G401 (cell line): ENCODE measurements at places on chromosomes 13 and 19.

DNA sequence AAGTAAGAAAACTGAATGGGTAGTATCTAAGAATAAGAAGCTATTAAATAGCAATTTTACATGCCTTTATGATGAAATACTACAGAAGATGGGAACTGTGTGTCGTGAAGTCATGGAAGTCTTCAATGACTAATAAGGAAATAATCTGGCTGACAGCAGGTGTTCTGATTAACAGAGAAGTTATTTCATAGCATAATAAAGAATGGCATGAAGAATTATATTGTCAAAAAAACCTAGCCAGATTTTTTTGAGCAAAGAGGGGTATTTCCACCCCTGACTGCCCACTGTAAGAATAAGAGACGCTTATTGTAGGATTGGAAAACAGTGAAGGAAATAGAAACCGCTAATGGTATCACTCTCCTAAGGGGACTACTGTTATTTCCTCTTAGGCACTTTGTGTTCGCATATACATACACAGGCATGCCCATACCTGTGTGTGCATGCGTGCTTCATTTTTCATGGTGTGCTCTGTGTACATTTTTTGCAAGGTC lies 318.8 kb downstream of the SHISA2 start:
- DNase-seq: no peak

GRCh38 chr19:11769995-11770394 lies 3.2 kb downstream of the ZNF441 start:
- no peak for DNase-seq

- no peak for DNase-seq
Observed at GRCh38 chr13:98315466-98315865, 138.4 kb upstream of the RNF113B start.

GRCh38 chr13:45337803-45338202 lies 3.2 kb downstream of the TPT1 start:
- no peak for DNase-seq

- no peak for DNase-seq
Observed at GRCh38 chr19:51274049-51274770, 23.3 kb downstream of the SIGLECL1 start.

GRCh38 chr13:23609414-23609760 lies 39.2 kb downstream of the TNFRSF19 start:
- DNase-seq: no peak

- DNase-seq: no peak
Observed at GRCh38 chr19:41409288-41409687, 11.7 kb downstream of the BCKDHA start.

DNA sequence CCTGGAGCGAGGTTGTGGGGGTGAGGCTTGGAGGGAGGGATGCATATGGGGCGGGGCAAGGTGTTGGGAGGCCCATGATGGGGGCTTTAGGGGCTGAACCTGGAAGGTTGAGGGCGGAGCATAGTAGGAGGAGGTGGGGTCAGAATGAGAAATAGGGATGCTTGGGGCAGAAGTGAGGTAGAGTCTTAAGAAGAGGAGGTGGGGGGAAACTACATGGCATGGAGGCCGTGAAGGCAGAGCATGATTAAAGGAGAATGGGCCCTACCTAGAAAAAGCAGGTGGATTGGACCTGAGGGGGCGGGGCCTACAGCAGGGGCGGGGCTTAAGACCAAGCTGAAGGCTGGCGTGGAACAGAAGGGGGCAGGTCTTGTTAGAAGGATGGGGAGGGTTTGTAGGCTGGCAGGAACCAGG lies 799 bp downstream of the NR1H2 start:
- DNase-seq: peak; percentile 25

DNA sequence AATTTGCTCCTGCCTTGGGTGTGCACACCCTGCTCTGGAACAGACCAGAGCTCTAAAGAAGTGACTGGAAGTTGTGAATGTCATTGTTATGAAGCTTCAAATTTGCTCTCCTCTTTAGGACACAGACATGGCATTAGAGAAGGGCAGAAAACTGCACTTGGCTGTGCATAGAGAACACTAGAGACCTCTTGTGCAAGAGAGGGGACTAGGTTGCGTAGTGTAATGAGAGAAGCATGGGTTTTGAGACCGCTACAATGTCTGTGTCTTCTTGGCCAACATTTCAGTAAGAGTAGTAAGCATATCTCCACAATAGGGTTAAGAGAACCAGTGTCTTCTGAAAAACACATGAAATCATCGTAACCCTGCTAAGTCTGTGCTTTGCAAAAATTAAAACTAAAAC lies 423.3 kb downstream of the SPRY2 start:
- DNase-seq: no peak

GRCh38 chr13:110303644-110304043 lies 3.3 kb downstream of the COL4A1 start:
- DNase-seq: no peak

GRCh38 chr13:45899406-45899805 lies 47.9 kb upstream of the SIAH3 start:
- no peak for DNase-seq

DNA sequence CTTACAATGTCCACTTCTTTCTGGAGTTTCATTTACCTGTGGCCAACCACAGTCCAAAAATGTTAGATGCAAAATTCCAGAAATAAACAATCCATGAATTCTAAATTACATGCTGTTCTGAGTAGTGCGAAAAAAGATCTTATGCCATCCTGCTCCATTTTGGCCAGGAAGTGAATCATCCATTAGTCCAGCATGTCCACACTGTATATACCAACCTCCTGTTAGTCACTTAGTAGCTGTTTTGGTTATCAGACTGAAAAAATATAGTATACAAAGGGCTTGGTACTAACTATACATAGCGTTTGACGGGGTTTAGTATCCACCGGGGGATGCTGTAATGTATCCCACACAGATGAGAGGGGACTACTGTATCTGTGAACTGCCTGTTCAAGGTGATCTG lies 618.0 kb upstream of the ARGLU1 start:
- no peak for DNase-seq

DNA sequence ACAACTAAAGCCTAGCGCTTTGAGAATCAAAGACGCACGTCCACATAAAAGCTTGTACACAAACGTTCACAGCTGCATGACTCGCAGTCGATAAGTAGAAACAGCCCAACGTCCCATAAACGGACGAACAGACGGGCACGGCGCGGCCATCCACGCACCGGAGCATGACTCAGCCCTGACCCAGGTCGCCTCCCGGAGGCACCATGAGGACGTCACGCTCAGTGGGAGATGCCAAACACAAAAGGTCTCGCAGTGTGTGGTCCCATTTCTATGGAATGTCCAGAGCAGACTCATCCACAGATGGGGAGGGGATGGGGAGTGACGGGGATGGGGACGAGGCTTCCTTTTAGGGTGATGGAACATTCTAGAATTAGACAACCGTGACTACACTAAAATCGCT lies 9.4 kb downstream of the POLRMT start:
- no peak for DNase-seq

- no peak for DNase-seq
Observed at GRCh38 chr19:50861010-50861409, 6.3 kb downstream of the KLK3 start.

- DNase-seq: no peak
Observed at GRCh38 chr19:23699521-23699860, 12.5 kb upstream of the ZNF675 start.

GRCh38 chr13:60311527-60311926 lies 85.5 kb upstream of the TDRD3 start:
- DNase-seq: no peak

DNA sequence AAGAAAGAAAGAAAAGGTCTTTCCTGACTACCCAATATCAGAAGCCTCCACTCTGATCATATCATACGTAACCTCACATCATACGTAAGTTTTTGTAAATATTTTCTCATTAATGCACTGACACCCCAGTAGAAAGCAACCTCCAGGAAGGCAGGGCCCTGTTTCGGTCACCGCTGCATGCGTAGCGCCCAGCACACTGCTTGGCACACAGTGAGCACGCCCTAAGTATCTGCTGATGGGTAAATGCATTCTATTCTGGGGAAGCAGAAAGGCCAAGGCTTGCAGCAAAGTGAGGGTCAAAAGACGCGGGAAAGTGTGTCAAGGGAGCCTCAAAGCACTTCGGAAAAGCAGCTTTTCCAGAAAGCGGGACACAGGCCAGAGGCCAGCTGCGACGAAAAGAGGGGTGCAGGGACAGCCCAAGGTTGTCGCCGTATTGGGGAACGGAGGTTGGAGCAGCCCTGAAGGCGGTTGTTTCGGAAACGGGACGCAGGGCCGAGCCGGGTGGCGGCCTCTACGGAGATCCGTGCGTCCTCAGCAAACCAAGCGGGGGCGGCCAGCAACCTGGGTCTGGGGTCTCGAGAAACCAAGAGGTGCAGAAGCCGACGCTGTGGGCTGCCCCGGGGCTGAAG lies 463 bp downstream of the SUGP1 start:
- no peak for DNase-seq

DNA sequence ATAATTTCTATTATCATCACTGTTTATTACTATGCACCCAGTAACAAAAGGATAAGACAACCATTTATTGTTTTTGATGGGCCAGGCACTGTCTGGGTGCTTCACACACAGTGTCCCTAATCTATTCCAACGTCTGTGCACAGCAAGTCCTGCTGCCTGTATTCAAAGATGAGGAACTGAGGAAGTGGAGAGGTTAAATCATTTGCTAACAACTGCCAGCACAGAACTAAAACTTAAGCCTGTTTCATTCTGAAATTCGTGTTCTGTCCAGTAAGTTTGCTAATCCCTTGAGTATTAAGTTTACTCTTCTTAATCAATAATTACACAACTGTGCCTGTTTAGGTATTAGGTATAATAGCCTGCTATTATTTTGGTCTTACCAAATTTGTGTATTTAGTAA lies 41.9 kb downstream of the TEX26 start:
- no peak for DNase-seq

- no peak for DNase-seq
Observed at GRCh38 chr13:103676329-103676728, 610.1 kb upstream of the SLC10A2 start.

- DNase-seq: peak; percentile 29
Observed at GRCh38 chr19:43331435-43332010, 22.0 kb upstream of the CD177 start.

GRCh38 chr13:39035204-39035603 lies 2.7 kb downstream of the PROSER1 start:
- no peak for DNase-seq

GRCh38 chr19:1315470-1316166 lies 29.9 kb downstream of the EFNA2 start:
- DNase-seq: peak; percentile 72

DNA sequence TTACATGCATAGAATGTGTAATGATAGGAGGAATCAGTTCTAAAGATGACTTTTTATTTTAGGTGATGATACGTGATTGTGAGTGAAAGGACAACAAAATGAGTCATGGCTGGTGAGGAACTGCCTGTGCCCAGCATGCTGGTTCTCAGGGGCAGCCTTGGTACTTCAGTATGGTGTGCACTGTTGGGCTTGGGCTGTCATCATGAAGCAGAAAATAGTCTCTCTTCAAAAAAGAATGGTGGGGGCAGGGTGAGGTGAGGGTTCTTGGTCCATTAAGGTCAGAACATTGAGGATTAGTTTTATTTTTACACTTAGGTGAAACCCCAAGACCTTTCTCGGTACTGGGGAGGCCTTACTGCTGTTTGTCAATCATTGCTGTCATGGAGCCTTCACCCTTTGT lies 309.5 kb downstream of the MTUS2 start:
- no peak for DNase-seq

DNA sequence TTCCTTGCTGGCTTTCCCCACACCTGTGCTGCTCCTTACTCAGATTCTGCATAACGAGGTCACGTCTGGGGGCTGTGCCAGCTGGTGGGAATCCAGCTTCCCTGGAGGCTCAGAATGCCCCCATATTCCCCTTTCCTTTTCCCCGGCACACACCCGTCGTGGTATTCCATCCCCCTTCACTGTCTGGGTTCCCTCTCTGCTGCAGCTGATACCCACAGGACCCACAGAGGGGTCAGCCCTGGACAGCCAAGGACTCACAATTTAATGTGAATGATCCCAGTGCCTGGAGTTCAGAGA lies 4.2 kb upstream of the MYH14 start:
- DNase-seq: no peak

GRCh38 chr13:46142776-46143175 lies 37.9 kb upstream of the CPB2 start:
- no peak for DNase-seq

DNA sequence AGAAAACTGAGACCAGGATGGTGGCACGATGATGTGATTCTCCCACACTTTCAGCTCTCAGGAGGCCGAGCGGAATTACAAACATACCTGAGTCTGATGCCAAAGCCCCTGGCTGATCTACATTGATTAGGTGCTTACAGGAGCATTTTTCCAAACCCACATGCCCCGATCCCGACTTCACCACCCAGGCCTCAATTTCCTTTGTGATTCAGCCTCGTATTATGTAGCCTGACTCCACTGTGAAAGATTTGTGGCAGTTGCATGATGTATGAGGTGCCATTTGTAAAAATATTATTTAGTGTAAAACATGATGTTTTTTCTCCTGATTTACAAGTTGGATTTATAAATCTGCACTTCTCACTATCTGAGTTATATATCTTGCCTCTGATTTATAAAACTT lies 118.0 kb downstream of the TSHZ3 start:
- no peak for DNase-seq

DNA sequence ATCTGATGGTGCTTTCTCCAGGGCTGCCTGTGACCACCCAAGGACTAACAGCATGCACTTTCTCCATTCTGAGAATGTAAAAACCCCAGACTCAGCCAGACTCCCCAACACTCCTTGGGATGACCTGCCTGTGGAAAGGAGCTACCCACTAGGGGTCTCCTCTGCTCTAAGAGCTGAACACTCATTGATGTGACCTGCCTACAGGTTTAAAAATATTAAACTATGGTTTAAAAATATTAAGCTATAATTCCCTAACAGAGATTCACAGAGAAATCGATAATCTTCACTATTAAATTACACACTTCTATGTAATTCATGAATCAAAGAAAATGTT lies 696.2 kb upstream of the SLITRK5 start:
- no peak for DNase-seq

- DNase-seq: peak; percentile 7
Observed at GRCh38 chr13:21849323-21849722, 178.4 kb downstream of the FGF9 start.

- DNase-seq: no peak
Observed at GRCh38 chr13:103762523-103762922, 696.3 kb upstream of the SLC10A2 start.

DNA sequence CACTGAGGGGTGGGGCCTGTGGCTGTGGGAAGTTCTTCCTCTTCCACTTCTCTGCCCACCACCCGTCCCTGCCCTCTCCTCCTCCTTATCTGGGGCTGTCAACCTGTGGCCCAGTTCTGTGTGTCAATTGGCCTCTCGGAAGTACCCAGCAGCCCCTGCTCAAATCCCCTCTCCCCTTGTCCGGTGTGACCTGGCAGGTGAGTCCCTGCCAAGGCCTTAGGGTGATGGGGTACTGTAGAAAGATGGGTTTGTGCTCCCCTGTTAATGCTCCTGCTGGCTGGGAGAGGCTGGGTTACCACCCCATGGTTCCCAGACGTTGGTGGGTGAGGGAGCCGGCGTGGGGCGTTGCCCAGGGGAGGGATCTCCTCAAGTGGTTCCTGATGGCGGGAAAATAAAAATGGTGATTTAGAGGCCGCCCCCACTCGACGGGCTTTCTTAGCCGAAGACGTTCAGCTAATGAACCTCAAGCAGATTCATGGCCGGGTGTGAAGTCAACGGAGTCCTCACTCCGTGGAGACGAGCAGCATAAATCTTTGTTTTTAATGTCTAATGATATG lies 141.2 kb downstream of the URI1 start:
- no peak for DNase-seq
